ENCODE measurements at places on chromosomes 2 and 18.

DNA sequence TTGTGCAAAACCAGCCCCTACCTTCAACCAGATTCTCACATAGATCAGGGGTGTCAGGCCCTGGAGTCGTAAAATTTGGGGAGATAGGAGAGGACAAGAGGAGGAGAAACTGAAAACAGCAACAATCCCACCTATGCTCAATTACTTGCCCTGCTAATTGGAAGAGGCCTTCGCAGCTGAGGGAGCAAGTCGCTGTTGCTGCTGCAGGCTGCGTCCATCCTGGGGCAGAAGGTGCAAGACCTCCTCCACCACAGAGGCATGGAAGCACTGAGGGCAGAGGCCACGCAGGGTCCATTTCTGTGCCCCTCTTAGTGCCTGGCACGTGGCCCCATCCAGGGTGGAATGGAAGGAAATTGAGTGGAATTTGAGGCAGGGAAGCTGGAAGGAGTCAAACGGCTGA is 36.5 kb downstream of the CNGA3 start:
- no peak for DNase-seq

DNA sequence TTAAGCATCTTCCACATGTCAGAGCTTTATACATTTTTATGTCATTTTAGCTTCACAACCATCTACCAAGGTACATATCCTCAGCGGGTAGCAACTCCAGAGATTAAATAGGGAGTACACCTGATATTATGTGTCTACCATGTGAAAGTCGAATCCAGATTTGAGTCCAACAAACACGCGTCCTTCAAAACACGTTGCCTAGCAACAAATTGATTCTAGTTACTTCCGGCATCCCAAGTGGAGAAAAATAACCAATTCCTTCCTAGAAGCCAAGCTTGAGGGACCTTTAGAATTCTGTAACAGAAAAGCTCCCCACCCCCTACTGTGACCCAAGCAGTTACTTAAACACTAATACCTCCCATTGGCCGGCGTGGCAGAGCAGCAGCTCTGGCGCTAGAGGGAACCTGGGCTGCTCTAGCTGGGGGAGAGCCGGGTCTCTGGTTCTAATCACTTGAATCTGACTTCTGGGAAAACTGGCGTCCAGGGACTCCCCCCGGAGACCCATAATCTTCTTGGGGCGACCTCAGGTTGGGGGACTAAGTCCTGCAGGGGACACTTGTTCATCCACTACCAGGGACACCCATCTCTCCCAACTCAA is at the start of gene ERICH2:
Gene ERICH2, plus strand, starts transcription at position 371 of the 598 bp plus-strand sequence. CDS start 304 bp downstream, outside the sequence.
- peak; percentile 33 for DNase-seq

DNA sequence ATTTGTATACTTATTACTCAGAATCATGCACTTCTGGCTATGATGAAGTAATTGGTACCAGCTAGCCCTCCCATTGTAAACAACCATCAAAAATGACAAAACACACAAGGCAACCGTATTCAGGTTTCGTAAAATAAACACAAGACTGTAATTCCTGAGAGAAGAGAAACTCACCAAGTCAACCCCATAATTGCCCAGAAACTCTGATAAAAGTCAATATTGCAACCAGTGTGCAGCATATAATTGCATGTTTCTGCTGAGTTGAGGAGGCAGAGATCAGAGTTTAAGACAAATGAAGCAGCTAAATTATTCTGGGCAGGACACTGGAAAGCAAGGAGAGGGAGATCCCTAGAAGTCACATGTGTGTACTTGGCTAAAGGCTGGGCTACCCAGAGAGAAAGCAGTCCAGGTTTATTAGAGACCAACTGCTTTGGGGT is 90.3 kb downstream of the ROCK2 start:
- DNase-seq, result no peak

- no peak for DNase-seq
Measured at GRCh38 chr2:10362096-10362897, 59.6 kb downstream of the HPCAL1 start.

DNA sequence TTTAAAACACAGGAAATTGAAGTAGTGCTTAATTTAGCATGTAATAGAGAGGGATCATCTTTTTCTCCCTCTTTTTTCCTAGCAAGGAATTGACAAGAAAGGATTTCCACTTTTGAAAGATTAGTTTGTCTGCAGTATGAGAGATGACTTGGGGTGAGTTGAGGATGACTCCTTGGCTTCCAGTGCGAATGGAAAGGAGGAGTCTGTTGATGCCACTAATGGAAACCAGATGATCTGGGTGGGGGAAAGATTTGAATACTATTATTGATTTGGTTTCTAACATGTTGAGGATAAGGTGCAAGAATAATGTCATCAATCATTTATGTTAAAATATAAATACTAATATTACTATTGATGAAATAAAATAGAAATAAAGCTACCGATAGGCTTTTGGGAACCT is 205.4 kb downstream of the PPP1R1C start:
- DNase-seq, result no peak

DNA sequence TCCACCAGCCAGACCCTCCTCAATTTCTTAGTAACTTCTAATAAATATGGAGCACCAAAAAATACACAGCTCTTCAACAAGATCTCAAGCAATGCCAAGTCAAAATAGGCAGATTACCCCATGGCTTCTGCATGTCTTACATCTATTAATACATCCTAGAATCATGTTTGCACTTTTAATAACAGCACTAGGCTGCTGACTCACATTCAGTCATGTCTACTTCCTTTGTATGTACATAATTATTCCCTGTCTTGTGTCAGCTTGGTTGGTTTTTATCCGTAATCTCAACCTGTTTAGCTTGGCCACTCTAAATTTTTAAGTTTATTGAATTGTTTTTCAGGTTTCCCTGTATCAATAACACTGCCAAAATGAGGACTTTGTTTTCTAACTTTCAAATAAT is 420.1 kb upstream of the ACVR2A start:
- DNase-seq, result no peak

DNA sequence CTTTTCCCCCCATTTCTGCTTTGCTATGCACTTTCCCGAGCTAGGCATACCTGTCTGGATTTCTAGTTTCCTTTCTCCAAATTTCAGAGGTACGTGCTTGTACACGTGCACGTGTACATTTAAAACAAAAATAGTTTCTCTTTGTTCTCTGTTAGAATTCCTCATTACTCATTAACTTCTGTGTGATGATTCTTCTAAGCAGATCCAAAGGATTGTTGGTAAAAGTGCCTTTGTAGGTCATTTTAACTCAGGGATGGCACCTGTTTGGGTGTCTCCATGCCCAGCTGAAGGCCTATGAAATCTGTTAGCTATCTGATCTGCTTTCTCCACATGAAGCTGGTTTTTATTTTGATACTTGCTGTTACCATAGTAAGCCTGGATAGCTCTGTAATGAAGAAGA is 264.3 kb downstream of the LPIN1 start:
- no peak for DNase-seq

DNA sequence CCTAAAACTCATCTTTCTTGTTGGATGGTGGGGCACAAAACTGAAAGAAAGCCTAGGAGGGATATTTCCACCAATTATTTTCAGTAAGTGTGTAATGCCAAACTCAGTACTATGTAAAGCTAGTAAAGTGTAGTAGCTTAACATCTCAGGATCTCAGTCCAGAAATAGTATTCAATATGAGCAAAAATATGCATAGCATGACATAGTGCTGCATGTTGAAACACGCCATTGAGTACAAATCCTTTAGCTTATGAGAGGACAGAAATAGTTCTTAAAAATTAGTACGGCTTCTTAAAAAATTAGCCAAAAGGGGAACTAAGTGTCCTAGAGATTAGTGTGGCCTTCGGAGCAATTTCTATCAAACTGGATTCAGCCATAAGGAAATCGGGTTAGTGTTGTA is 21.7 kb upstream of the ATL2 start:
- DNase-seq, result no peak

DNA sequence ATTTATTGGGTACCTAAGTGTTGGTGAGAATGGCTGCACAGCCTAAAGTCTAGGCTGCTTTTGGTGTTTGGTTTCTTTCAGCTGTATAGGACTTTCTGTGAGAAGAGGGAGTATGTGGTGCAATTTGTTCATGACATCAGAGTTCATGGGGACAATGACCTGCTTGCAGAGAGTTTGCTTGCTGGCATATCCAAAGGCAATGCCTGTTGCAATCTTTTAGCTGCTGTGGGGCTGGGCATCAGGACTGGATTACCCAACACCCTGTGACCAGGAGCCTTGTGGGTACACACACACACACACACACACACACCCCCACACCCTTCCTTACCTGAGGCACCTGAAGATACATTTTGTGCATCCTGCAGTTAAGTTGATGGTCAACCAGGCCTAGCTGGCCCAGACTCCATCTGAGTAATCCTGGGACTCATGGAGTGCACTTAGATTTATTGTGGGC is 68.4 kb downstream of the LIPG start:
- no peak for DNase-seq

- DNase-seq, result peak; percentile 87
Measured at GRCh38 chr2:130920415-130921163, 83.9 kb downstream of the ARHGEF4 start.

- DNase-seq, result no peak
Measured at GRCh38 chr2:67516899-67517530, 119.9 kb downstream of the ETAA1 start.

DNA sequence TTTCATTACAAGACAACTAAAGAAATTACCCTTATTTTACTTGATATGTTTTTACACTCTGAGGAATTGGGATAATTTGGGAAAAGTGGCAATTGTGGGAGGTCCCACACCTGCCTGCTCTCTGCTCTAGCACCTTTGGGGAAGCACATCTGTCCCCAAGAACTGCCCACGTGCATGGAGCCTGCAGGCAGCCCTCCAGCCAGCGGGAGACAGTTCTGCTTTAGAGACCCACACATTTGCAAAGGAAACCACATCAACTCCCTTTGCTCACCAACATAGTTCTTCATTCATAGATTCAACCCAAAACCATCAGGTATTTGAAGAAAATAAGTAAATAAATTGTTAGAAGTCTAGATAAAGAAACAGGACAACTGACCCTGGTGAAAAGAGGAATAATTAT is 239.9 kb upstream of the ID2 start:
- no peak for DNase-seq

DNA sequence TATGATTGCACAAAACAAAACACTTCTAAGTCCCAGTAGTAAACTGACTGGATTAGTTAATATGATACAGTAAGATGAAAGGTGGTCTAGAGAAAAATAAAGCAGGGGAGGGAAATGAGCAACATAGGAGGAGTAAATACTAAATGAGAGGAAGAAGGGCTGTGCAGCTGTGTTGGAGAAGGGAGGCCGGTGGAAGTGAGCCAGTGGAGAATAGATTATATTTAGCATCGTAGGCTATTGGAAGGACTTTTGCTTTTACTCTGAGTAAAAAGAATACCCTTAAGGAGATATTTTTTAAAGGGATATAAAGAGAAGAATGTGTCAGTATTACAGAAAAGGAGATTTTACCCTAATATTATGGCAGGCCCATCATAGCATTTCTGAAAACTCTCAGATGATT is 12.7 kb downstream of the WDR75 start:
- DNase-seq, result no peak

GRCh38 chr2:176892676-176893226 is 319.8 kb upstream of the HNRNPA3 start:
- DNase-seq, result no peak

DNA sequence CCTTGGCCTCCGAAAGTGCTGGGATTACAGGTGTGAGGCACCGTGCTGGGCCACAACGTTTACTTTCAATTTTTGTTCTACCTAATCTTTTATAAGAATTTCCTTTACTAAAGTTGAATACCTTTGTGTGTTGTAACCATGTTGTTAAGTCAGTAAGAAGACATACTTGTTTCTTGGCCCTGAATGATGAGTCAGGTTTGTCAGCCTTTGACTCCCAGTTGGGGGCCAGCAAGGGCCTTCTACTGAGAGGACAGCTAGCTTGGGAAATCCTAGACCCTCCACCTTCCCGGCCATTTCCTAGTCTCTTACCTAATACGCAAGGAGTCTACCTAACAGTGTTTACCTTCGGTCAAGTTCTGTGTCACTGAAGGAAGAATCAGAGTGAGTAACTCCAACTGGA is 22.7 kb downstream of the MTHFD2 start:
- no peak for DNase-seq

GRCh38 chr2:96505231-96505889 is at the start of gene NEURL3:
NEURL3 (minus strand) TSS chr2:96505357; CDS start chr2:96505286, 71 bp downstream.
- peak; percentile 74 for DNase-seq

GRCh38 chr2:167133614-167134013 is 245.3 kb downstream of the XIRP2 start:
- DNase-seq, result no peak

DNA sequence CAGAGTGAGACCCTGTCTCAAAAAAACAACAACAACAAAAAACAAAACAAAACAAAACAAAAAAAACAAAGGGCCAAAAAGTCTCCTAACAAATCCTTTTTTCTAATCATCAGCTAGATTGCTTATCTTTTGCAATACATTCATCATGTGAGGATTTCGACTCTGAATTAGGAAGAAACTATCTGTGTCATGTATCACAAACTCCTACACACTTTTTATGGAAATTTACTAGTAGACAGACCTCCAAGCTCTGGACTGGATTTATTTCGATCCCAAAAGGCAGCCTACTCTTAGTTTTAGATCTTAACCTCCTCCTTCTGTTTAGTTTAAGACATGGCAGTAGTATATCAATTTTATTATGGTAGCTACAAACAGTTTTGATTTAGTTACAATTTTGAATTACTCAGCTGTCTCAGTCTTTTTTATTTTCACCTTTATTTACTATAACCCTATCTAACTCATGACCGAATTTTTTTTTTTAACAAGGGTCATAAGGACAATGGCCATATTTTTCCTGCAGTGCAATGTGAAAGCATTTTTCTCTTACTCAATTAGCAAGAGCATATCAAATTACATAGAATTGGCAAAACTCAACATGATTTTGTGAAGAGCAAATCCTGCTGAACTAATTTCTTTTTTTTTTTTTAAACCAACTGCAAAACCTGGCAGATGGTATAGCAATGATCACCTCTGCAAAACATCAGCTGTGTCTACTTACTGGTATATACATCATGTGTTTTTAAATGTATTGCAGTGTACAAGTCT is 10.7 kb upstream of the CCDC88A start:
- DNase-seq, result peak; percentile 84

DNA sequence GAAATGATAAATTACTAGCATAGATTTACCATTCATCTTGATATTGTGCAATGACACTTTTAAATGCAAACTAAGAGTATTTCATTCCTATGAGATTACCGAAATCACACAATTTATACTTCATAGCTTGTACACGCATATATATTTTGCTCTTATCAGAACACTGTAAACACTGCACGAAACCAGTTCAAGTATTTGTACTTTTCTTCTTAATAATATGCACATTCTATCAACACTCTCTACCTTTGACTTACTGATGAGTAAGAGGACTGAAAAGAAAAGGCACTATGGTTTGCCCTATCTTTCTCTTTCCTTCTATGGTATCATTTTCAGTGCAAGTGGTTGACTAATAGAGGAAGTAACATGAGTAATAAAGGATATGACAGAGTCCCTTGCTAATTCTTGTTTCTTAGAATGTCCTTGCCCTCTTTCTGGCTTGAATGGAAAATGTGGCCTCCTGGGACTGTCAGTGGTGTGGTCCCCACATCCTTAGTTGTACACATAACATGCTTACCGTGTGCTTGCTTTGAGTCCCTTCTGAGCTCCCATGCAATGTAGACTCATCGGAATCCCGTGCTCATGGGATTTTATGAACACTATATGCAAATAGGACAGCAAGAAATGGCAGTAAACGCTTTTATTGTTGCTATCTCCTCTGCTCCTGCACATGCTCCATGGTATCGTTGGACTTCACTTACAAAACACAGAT is 363.5 kb upstream of the TNP1 start:
- peak; percentile 87 for DNase-seq

- DNase-seq, result no peak
Measured at GRCh38 chr18:43819397-43819796, 542.1 kb upstream of the SYT4 start.
